ENCODE measurements at places on chromosomes 13 and 19. TPM values are rescaled to one million over a fixed set of nuclear protein-coding genes. Genes with fewer than 3 reads are reported as not detected.

Gene TYROBP
- total RNA-seq = 116 TPM

Gene SMIM17
- not detected for total RNA-seq

Gene ZNF491
- total RNA-seq = 3.7 TPM

Gene CALR
- total RNA-seq = 285 TPM

Gene WASF3
- total RNA-seq = 19.0 TPM

Gene MIA
- total RNA-seq = not detected

Gene FOXA3
- not detected for total RNA-seq

Gene SGCG
- total RNA-seq = 1.3 TPM

Gene ZNF99
- total RNA-seq = 0.02 TPM

Gene B3GNT8
- total RNA-seq = 3.1 TPM

Gene TEX101
- not detected for total RNA-seq

Gene NCR1
- total RNA-seq = not detected

Gene ZNF460
- total RNA-seq = 40.4 TPM

Gene ZNF426
- 12.5 TPM for total RNA-seq

Gene SERP2
- total RNA-seq = 8.4 TPM

Gene ZNF628
- total RNA-seq = 13.0 TPM

Gene LYPD3
- total RNA-seq = 0.39 TPM

Gene SPRY2
- 47.0 TPM for total RNA-seq

Gene CNN1
- total RNA-seq = 2,283 TPM
